ENCODE measurements at places on chromosomes 5 and 9.

DNA sequence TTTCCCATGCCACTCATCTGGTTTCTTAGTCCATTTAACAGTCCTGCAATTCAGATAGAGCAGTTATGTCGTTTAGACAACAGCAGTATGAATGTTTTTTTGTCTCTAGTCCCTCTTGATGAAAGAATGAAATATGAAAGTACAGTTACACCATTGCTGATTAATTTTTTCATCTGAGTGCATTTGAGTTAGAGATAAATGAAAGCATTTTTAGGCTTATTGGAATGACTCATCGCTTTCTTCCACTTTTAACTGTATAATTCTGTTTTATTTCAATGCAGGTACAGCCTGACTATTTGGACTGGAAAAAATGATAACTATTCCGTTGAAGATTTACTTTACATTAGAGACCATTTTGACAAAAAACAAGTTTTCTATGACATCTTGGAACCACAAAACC, 28.7 kb downstream of the ANKRD34B start:
- DNase-seq = no peak

GRCh38 chr5:168781941-168782571, 202.9 kb upstream of the PANK3 start:
- DNase-seq = no peak

DNA sequence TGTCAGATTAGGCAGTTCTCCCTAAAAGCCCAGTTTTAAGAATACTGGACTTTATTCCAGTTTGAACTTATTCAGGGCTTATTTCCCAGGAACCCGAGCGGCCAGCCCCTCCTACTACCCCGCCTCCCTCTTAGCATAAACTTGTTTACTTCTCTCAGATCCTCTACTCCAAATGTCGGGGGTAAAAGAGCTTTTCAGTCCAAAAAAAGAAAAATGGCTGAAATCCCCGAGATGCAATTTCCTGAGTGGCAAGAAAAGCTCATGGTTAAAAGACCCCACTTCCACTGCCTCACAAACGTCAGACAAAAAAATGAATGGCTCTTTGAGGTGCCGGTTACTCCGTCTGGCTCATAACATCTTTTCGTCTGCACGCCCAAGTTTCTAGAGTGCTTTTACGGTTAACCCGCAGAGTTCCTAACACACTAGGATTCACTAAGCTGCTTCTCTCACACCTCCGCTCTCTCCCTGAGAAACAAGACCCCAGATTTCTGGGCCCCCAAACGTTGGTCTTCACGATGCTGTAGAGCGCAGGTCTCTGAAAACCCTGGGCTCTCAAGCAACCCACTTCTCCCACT, 402 bp downstream of the BRD8 start:
- DNase-seq = no peak

DNA sequence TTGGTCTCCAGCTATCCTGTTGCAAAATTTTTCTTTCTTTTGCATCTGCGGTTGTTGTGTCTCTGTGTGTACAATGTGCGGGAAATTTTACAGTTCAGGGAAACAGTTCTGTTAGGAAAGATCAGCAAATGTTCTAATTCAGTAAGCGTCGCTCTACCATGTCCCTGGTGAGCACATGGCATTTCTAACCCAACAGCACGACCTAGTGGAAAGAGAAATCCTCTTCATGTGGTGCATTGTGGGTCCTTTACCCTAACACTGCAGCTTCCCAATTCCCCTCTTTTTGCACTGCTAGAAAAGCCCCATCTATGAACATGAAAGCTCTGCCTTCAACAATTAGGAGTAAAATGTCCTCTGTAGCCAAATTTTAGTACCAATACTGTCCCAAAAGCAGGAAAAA, 974.2 kb upstream of the CDH9 start:
- no peak for DNase-seq

GRCh38 chr9:127926906-127927200, 3.7 kb downstream of the PIP5KL1 start:
- DNase-seq = no peak

DNA sequence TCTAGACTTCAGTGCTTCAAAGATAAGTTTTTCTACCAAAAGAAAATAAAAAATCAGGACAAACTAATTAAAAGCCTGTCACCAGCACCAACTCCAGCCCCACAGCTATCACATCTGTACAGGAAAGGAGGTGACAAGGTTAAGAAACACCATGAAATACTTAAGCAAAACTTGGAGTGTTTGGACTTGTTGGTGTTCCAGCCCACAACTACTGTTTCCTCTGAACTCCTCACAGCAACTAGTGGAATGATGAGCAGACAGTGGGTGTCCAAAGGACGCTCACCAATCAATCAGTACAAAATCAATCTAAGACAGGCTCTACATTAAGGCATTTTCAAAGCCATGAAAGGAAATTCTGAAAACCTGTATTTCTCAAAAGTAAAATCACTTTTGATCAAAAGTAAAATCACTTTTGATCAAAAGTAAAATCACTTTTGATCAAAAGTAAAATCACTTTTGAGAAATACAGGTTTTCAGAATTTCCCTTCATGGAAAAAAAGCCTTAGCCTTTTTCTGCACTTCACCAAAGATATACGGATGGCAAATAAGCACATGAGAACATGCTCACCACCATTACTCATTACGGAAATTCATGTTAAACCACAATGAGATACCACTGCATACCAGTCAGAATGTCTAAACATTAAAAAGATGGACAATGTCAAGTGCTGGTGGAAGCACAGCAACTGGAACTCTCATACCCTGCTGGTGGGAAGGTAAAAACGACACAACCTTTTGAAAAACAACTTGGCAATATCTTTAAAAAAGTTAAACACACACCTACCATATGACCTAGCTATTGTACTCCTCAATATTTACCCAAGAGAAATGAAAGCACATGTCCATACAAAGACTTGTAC, 79.7 kb downstream of the MED27 start:
- no peak for DNase-seq

DNA sequence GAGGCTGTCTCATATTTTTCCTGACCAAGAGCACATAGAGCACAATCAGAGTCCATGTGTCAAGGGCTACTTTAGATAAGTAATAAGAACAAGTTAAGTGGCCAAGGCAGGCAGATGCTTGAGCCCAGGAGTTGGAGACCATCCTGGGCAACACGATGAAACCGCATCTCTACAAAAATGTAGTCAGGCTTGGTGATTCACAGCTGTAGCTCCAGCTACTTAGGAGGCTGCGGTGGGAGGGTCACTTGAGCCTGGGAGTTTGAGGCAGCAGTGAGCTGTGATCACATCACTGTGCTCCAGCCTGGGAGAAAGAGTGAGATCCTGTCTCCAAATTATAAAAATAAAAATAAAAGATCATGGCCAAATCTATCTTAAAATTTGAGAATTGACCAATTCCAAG, 767.9 kb upstream of the CTNND2 start:
- no peak for DNase-seq

- no peak for DNase-seq
Observed at GRCh38 chr9:26462213-26462612, 430.4 kb downstream of the CAAP1 start.

GRCh38 chr5:3943859-3944258, 348.2 kb downstream of the IRX1 start:
- DNase-seq = no peak

GRCh38 chr5:140344683-140345423, 1.6 kb downstream of the HBEGF start:
- DNase-seq = no peak

- DNase-seq = no peak
Observed at GRCh38 chr5:120509053-120509452, 45.0 kb downstream of the PRR16 start.

DNA sequence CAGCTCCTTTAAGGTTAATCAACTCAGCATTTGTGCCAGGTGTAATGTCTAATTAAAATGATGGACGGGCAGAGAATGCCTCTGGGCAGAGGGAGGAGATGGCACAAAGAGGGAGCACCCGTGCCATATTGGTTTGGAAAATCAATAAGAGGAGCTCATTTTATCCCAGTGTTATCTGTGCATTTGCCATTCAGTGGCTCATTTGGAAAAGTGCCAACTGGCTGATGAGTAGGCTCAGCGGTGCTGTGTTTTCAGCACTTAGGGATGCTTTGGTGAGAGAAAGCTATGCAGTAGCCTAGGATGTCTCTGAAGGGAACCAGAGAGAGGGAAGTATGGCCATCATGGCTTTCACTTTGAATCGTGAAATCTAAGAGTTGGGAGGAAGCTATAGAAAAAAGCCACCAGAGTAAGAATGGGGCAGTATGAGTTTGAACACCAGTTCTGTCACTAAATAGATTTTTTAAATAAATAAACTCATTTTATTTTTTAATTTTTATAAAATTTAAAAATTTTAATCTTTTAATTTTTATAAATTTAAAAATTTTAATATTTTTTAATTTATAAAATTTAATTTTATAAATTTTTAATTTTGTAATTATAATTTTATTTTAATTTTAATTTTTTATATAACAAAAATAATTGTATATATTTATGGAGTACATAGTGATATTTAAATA, 472.8 kb downstream of the BRINP1 start:
- DNase-seq = no peak

- DNase-seq = no peak
Observed at GRCh38 chr9:98974106-98974505, 30.4 kb downstream of the COL15A1 start.

DNA sequence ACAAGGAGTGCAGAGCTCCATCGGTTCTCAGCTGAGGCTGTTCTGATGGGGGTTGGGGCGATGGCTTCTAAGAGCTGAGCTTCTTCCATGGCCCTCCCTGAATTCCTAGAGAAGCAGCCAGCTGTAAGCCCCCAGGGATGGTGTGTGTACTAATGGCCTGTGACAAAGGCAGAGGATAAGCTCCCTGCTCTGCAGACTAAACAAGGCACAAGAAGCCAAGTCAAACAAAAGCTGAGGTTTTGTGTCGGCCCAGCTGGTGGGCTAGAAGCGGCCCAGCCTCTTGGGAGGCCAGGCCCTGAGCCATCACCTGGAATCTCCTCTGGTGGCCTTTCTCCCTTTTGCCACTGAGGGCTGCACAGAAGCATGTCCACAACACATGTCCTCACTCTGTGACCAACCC, 75.0 kb upstream of the XPA start:
- no peak for DNase-seq

- DNase-seq = no peak
Observed at GRCh38 chr9:137828527-137829259, 48.9 kb upstream of the CACNA1B start.

Measured in nucleus accumbens (tissue), 56 donors.